Pancreas (tissue), 10 donors: ENCODE measurements at places on chromosomes 2 and 18. TPM values are rescaled to one million over a fixed set of nuclear protein-coding genes. Genes with fewer than 3 reads are reported as not detected.

DNA sequence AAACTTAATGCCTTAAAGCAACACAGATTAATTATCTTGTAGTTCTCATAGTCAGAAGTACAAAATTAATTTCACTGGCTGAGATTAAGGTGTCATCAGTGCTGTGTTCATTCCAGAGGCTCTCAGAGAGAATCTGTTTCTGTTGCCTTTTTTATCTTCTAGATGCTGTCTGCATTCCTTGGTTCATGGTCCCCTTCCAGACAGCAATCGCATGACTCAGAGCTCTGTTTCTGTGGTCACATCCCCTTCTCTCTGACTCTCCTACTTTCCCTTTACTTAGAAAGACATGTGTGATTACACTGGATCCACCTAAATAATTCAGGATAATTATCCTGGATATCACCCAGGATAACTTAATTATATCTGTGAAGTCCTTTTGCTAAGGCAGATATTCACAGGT lies 148.6 kb downstream of the MAIP1 start:
- H3K27me3 ChIP-seq = no peaks in the 10 kb centered on the region
- no peak overlapping the region for H3K4me3 ChIP-seq
- no peak overlapping the region for H3K27ac ChIP-seq

GRCh38 chr2:200367155-200367554 lies 60.7 kb downstream of the SPATS2L start:
- H3K27me3 ChIP-seq = no peaks in the 10 kb centered on the region
- no peaks in the 10 kb centered on the region for H3K36me3 ChIP-seq
- H3K27ac ChIP-seq = no peak overlapping the region
- H3K4me3 ChIP-seq = no peak overlapping the region
- no peak for DNase-seq
- peaks cover 7% of the 10 kb centered on the region for H3K4me1 ChIP-seq

GRCh38 chr2:47870641-47871540 lies 35.4 kb downstream of the FBXO11 start:
- no peak for DNase-seq
- no peak overlapping the region for H3K27ac ChIP-seq
- no peaks in the 10 kb centered on the region for H3K27me3 ChIP-seq
- peaks cover 27% of the 10 kb centered on the region for H3K4me1 ChIP-seq

The SMAD7 gene
- 5.3 TPM for total RNA-seq

GRCh38 chr2:95526360-95527341 lies 42.1 kb upstream of the TRIM43B start:
- peak overlapping the region; percentile 79 for H3K4me3 ChIP-seq
- H3K27ac ChIP-seq = peak overlapping the region; percentile 67
- peak; percentile 75 for DNase-seq
- no peaks in the 10 kb centered on the region for H3K27me3 ChIP-seq
- H3K4me1 ChIP-seq = peaks cover 9% of the 10 kb centered on the region

GRCh38 chr2:108916796-108917421 lies 72.1 kb downstream of the EDAR start:
- DNase-seq = no peak
- no peaks in the 10 kb centered on the region for H3K36me3 ChIP-seq

The ATAD2B gene
- total RNA-seq = 9.9 TPM

GRCh38 chr18:44051026-44051425 lies 629.7 kb upstream of the SETBP1 start:
- H3K36me3 ChIP-seq = no peaks in the 10 kb centered on the region
- no peak for DNase-seq
- no peaks in the 10 kb centered on the region for H3K27me3 ChIP-seq

GRCh38 chr2:148402786-148403185 lies 241.8 kb upstream of the EPC2 start:
- H3K27me3 ChIP-seq = no peaks in the 10 kb centered on the region
- H3K4me3 ChIP-seq = no peak overlapping the region
- H3K36me3 ChIP-seq = no peaks in the 10 kb centered on the region
- no peaks in the 10 kb centered on the region for H3K4me1 ChIP-seq
- no peak overlapping the region for H3K27ac ChIP-seq
- DNase-seq = no peak

The MLPH gene
- 25.3 TPM for total RNA-seq

The IHH gene
- total RNA-seq = not detected

DNA sequence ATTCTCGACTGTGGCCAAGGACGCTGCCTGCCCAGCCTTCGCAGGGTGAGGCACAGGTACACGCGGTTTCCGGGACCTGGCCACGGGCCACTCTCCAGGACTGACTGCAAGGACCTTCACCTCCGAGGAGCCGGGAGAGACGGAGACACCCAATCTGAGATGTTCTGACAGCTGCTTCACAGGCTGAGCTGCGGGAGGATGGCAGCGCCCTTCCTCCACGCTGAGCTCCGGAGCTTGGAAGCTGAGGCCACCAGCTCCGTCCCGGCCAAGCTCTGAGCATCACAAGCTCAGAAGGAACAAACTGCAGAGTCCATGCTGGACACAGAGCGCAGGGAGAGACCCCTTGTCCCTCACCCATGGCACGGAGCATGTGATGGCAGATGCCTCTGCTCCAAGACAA lies 71.1 kb upstream of the CTDP1 start:
- no peak overlapping the region for H3K27ac ChIP-seq
- H3K27me3 ChIP-seq = no peaks in the 10 kb centered on the region
- no peaks in the 10 kb centered on the region for H3K4me1 ChIP-seq

DNA sequence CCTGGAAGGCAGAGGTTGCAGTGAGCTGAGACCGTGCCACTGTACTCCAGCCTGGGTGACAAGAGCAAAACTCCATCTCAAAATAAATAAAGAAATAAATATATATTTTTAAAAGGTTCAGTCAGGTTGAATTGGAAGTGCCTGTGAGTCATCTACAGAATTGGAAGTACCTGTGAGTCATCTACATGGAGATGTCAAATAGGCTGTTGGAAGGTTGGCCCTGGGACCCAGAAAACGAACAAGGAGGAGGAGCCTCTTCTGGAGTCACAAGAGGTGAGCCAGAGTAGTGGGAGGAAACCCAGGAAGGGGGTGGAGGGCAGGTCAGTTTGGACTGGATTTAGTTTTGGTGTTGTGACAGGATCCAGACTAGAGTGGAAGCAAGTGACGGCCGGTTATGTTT lies 15.2 kb upstream of the SCYGR1 start:
- no peaks in the 10 kb centered on the region for H3K36me3 ChIP-seq
- no peak overlapping the region for H3K27ac ChIP-seq
- no peak for DNase-seq
- H3K4me3 ChIP-seq = no peak overlapping the region
- H3K27me3 ChIP-seq = no peaks in the 10 kb centered on the region
- no peaks in the 10 kb centered on the region for H3K4me1 ChIP-seq
